ENCODE measurements at places on chromosomes 7 and 10.

- H3K4me1 ChIP-seq = peaks cover 19% of the 10 kb centered on the region
- peak; percentile 89 for DNase-seq
- H3K27me3 ChIP-seq = no peaks in the 10 kb centered on the region
- peak overlapping the region; percentile 50 for H3K4me3 ChIP-seq
Measured at GRCh38 chr7:74312418-74313028, 23.3 kb downstream of the CLIP2 start.

- no peak for DNase-seq
- no peaks in the 10 kb centered on the region for H3K4me1 ChIP-seq
- no peaks in the 10 kb centered on the region for H3K27me3 ChIP-seq
- H3K4me3 ChIP-seq = no peak overlapping the region
Measured at GRCh38 chr7:126605553-126605952, 647.2 kb downstream of the GRM8 start.

- no peak overlapping the region for H3K27ac ChIP-seq
- DNase-seq = no peak
- H3K27me3 ChIP-seq = no peaks in the 10 kb centered on the region
- H3K4me3 ChIP-seq = no peak overlapping the region
- H3K36me3 ChIP-seq = no peaks in the 10 kb centered on the region
Measured at GRCh38 chr7:83441-83840, 108.9 kb upstream of the FAM20C start.

DNA sequence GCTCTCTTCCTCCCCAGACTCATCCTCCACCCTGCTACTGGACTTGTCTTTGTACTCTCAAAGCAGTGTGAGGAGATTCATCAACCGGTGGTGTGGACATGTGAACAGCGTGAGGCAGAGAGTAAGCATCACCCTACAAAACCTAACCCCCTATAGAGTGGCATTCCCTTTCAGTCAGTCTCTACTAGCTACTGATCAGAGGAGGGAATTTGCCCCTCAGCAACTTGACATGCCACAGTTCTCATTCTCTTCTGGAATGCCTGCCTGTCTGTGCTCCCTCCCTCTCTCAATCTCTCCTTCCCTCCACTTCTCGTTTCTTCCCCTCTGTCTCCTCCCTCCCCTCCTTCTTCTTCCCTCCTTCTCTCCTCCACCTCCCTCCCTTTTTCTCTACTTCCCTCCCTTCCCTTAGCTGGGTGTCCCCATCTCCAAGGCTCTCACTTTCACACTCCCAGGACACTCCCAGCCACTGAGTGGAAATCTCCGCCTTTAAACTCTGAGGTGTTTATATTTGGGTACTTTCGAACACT, 24.6 kb downstream of the H2AZ2 start:
- no peak for DNase-seq
- no peak overlapping the region for H3K4me3 ChIP-seq
- H3K27ac ChIP-seq = no peak overlapping the region
- H3K4me1 ChIP-seq = peaks cover 13% of the 10 kb centered on the region
- no peaks in the 10 kb centered on the region for H3K27me3 ChIP-seq

DNA sequence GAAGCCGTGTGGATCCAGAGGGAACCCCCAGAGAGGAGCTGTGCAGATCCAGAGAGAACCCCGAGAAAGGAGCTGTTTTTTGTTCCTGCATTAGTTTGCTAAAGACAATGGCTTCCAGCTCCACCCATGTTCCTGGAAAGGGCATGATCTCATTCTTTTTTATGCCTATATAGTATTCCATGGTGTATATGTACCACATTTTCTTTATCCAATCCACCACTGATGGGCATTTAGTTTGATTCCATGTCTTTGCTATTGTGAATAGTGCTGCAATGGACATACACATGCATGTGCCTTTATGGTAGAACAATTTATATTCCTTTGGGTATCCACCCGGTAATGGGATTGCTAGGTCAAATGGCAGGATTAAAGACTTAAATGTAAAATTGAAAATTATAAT, 95.4 kb upstream of the RHEB start:
- H3K4me3 ChIP-seq = no peak overlapping the region
- DNase-seq = no peak
- H3K36me3 ChIP-seq = no peaks in the 10 kb centered on the region
- H3K4me1 ChIP-seq = no peaks in the 10 kb centered on the region
- no peak overlapping the region for H3K27ac ChIP-seq

DNA sequence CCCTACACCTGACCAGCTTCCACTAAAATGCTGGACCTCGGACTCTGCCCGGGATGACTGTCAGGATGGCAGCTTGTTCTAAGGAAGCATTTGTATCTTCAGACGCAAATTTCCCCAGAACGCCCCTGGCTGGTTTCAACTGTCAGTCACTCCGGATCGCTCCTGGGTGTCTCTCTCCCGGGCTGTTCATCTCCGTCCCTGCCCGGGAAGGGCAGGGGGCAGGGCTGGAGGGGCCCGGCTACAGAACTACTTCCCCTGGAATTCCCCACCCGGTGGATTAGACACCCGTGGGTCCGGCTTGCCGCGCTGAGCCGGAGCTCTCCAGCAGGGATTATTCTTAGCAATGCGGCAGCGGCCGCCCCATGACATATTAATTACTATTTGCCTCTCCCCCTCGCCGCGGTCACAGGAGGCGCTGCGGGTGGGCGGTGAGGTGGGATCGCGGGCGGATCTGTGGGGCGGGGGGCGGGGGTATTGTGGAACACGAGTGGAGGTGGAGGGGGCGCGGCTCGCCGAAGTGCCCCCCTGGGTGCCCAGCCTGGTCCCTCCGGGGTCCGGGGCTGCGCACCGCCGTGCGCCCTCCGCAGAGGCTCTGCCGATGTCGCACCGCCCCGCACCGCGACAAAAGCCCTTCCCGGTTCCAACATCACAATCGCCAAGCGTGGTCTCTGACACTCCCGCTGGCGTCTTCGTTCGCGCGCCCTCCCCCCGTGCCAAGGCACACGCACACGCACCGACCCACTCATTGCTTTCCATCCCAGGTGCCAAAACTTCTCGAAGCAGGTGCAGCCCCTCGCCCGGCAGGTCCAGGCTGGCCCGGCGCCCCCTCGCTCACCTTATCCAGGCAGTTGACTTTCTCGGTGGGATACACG, 276.1 kb upstream of the NEBL start:
- no peaks in the 10 kb centered on the region for H3K27me3 ChIP-seq
- DNase-seq = peak; percentile 26
- peak overlapping the region; percentile 81 for H3K4me3 ChIP-seq
- peaks cover 31% of the 10 kb centered on the region for H3K4me1 ChIP-seq
- H3K27ac ChIP-seq = peak overlapping the region; percentile 94
- no peaks in the 10 kb centered on the region for H3K36me3 ChIP-seq

GRCh38 chr10:63716016-63716580, 194.9 kb downstream of the REEP3 start:
- no peaks in the 10 kb centered on the region for H3K36me3 ChIP-seq
- H3K4me1 ChIP-seq = peaks cover 33% of the 10 kb centered on the region
- H3K4me3 ChIP-seq = no peak overlapping the region
- no peak for DNase-seq
- no peak overlapping the region for H3K27ac ChIP-seq

DNA sequence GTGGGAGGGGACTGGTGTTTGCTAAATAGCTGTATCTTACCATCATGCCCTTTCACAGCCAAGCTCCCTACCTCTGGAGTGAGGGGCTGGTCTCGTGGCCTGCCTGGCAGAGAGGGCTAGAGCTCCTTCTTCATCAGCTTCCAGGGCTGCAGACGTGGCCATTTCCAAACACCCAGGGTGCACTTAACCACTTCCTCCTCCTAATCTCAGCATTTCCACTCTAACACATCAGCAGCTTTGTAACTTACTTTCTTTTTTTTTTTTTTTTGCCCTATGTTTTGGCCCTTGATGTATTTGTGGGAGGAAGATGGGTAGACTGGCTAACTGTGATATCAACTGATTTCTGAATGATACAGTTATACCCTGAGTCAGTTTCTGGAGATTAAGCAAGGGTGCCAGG, 27.4 kb downstream of the LRRC4 start:
- H3K36me3 ChIP-seq = no peaks in the 10 kb centered on the region
- H3K4me1 ChIP-seq = no peaks in the 10 kb centered on the region
- DNase-seq = no peak
- no peaks in the 10 kb centered on the region for H3K27me3 ChIP-seq
- no peak overlapping the region for H3K27ac ChIP-seq
- no peak overlapping the region for H3K4me3 ChIP-seq

DNA sequence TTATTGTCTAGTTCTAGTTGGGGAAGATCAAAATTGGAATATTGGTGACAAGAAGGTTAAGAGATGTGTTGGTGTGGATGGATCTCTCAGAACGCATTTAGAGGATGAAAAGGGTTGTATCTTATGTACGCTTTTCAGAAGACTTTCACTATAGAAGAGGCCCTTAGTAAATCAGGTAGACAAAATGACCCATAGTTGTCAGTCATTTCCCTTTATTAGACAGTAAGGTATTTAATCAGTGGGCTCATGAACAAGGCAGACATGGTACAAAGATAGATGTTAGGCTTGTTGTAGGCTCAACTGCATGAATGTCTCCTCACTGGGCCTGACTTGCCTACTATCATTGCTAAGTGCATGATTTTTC, 359.2 kb downstream of the PHF14 start:
- DNase-seq = no peak
- no peaks in the 10 kb centered on the region for H3K27me3 ChIP-seq
- no peaks in the 10 kb centered on the region for H3K36me3 ChIP-seq
- no peak overlapping the region for H3K27ac ChIP-seq
- H3K4me3 ChIP-seq = no peak overlapping the region

- no peak for DNase-seq
- no peak overlapping the region for H3K4me3 ChIP-seq
Measured at GRCh38 chr7:1026721-1027161, 17.6 kb upstream of the GPR146 start.

DNA sequence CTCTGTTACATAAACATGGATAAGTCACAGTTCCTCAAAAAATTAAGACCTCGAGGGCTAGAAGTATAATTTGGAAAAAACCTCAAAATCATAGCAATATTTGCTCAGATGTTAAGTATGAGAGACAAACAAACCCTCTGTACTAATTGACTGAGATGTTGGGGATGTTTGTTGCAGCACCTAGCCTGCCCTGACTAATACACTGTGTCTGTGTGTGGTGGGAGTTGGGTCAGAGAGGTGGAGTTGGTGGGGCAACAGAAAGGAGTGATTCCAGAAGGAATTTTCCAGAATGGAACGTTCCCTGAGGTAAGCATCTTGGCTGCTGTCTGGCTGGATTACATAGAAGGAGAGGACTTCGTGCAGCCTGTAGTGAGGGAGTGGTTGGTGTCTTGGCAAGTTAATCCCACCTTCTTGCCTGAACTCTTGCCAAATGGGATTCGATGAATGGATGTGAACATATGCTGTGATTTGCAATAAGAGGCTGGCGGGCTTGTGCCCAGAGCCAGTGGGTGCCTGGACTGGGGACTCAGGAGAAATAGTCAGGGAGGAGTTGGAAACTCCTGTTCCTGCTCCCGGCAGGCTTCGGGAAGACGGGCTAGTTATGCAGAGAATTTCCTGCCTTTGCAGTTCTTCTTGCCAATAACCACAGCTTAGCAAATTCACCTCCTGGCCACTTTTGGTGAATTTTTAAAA, 9.3 kb upstream of the FAM180A start:
- no peak overlapping the region for H3K4me3 ChIP-seq
- DNase-seq = no peak
- H3K27me3 ChIP-seq = no peaks in the 10 kb centered on the region

DNA sequence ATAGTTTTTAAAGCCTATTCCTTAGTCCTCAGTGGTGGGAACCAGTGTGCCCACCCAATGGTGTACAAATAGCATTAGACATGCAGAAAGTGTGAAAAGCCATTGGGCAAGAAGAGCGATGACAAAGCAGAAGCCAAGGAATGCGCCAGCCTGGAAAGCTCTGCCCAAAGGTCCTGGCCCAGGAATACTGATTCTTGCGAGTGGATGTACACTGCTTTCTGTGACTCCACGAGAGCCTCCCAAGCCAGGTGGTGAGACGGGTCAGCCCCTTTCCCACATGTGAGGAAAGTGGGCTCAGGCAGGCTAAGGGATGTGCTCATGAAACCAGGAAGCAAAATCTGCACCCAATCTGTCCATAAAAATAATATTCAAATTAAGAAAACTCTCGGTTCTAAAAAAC, 106.6 kb downstream of the ADCY1 start:
- no peaks in the 10 kb centered on the region for H3K36me3 ChIP-seq
- no peak for DNase-seq
- H3K4me3 ChIP-seq = no peak overlapping the region
- no peaks in the 10 kb centered on the region for H3K4me1 ChIP-seq
- H3K27ac ChIP-seq = no peak overlapping the region
- peaks cover 83% of the 10 kb centered on the region for H3K27me3 ChIP-seq

GRCh38 chr7:31529103-31529502, 15.2 kb downstream of the ITPRID1 start:
- H3K36me3 ChIP-seq = no peaks in the 10 kb centered on the region
- H3K4me3 ChIP-seq = no peak overlapping the region
- H3K27ac ChIP-seq = no peak overlapping the region
- H3K4me1 ChIP-seq = no peaks in the 10 kb centered on the region
- peaks cover 3% of the 10 kb centered on the region for H3K27me3 ChIP-seq
- no peak for DNase-seq

- no peaks in the 10 kb centered on the region for H3K4me1 ChIP-seq
- H3K27ac ChIP-seq = no peak overlapping the region
- no peak for DNase-seq
- H3K4me3 ChIP-seq = no peak overlapping the region
- H3K27me3 ChIP-seq = peaks cover 43% of the 10 kb centered on the region
- no peaks in the 10 kb centered on the region for H3K36me3 ChIP-seq
Measured at GRCh38 chr7:97842006-97842405, 30.2 kb downstream of the ASNS start.

- H3K36me3 ChIP-seq = 0 out of 2 replicates have a peak, but pooled peaks cover 13% of the 10 kb centered on the region
- DNase-seq = peak; percentile 48
- H3K27me3 ChIP-seq = no peaks in the 10 kb centered on the region
- H3K4me1 ChIP-seq = peaks cover 50% of the 10 kb centered on the region
Measured at GRCh38 chr7:26863518-26864308, 677 bp downstream of the SKAP2 start.

- H3K4me1 ChIP-seq = peaks cover 48% of the 10 kb centered on the region
- H3K36me3 ChIP-seq = no peaks in the 10 kb centered on the region
- H3K27ac ChIP-seq = no peak overlapping the region
- H3K4me3 ChIP-seq = no peak overlapping the region
Measured at GRCh38 chr10:5663692-5664427, 2.5 kb downstream of the ASB13 start.

DNA sequence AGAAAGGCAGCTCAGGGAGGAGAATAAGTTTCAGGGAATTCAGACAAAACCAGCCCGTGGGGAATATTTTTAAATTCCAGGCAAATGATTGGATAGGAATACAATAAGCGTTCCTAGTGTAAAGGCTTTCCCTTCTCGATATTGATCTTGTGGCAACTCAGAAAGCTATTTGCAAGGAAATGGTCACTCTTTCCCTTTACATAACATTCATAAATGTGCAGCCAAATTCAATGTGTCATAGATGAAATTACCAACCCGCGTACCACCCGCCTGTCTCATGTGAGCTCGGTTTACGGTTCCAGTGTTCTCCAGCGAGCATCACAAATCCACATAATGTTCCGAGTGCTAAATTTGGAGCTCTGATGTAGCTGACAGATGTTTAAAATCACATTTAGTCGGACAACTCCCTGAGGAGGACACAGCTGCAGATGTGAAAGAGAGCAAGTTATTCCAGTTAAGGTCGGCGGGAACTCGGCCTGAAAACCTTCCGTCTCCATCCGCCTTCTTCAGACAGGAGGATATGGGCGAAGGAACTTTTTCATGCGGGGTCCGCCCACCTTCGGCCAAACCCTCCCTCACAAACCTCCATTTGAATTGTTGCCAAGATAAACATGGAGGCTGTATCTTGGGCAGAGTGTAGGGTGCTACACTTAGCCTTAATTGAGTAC, 327.0 kb downstream of the RNLS start:
- H3K4me1 ChIP-seq = peaks cover 27% of the 10 kb centered on the region
- H3K4me3 ChIP-seq = no peak overlapping the region
- no peak overlapping the region for H3K27ac ChIP-seq
- no peaks in the 10 kb centered on the region for H3K36me3 ChIP-seq
- no peaks in the 10 kb centered on the region for H3K27me3 ChIP-seq

Measured in PC-9 (cell line).